ENCODE measurements at places on chromosomes 4 and X.

DNA sequence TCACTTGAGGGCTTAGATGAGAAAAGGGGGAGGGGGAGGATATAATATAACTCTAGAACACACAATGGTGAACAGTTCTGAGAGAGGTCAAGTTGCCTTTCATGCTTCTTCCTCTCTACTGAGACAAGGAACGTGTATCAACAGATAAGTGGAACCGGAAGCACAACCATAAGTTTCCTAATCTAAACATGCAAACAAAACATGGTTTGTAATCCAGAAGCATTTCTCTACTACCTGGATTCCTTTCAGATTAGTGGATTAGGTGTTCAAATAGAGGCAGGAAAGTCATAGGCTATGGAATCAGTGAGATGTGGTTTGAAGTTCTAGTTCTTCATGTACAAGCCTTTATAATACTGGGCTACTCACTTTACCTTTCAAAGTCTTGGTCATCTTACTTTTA, 460.6 kb downstream of the IDS start:
- no peak for DNase-seq

- DNase-seq, result no peak
These were observed 27.0 kb upstream of the PRPS1 start for GRCh38 chrX:107601326-107601725.

GRCh38 chr4:88276952-88277710, 7.2 kb downstream of the PPM1K start:
- DNase-seq, result no peak

DNA sequence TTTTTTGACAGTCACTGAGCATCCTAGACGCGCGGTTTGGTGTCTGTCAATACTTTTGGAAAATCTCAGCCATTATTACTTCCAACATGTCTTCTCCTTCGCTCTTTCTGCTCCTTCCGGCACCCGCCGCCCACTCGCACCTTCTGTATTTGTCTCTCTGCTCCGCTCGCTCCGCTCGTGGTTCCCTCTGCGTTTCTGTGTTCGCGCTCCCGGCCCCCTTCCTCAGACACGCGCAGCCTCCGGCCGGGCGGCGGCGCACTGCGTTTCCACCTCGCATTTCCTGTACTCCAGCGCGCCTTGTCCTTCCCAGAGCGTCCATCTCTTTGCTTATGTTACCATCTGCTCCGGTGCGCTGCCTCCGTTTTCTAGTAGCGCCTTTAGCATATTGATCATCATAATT, 21.1 kb downstream of the PDE6B start:
- no peak for DNase-seq

- DNase-seq, result no peak
These were observed 459.7 kb downstream of the INPP4B start for GRCh38 chr4:142386449-142386848.

DNA sequence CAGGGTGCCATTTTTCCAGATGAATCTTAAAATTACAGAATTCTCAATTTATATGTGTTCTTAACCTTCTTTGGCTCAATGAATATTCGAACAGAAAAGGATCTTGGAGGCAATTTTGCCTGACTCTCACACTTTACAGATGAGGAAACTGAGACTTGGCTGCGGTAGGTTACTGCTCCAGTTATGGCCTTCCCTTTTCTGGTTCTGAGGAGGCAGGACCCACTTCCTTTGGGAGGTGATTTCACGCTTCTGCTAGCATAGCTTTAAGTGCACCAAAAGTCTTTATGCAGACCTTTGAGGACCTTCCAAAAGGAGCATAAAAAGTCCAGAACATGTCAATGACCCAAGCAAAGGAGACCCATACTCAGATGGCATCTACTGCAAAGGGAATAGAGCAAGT, 44.7 kb upstream of the KLF3 start:
- no peak for DNase-seq

GRCh38 chr4:130478406-130478805, 1382.5 kb downstream of the C4orf33 start:
- DNase-seq, result peak; percentile 91

Measured in fibroblast of pulmonary artery (primary cell).